ENCODE measurements at places on chromosomes 3 and 15. TPM values are rescaled to one million over a fixed set of nuclear protein-coding genes. Genes with fewer than 3 reads are reported as not detected.

- DNase-seq, result no peak
These were observed 51.5 kb upstream of the NANOGP8 start for GRCh38 chr15:35136321-35137189.

DNA sequence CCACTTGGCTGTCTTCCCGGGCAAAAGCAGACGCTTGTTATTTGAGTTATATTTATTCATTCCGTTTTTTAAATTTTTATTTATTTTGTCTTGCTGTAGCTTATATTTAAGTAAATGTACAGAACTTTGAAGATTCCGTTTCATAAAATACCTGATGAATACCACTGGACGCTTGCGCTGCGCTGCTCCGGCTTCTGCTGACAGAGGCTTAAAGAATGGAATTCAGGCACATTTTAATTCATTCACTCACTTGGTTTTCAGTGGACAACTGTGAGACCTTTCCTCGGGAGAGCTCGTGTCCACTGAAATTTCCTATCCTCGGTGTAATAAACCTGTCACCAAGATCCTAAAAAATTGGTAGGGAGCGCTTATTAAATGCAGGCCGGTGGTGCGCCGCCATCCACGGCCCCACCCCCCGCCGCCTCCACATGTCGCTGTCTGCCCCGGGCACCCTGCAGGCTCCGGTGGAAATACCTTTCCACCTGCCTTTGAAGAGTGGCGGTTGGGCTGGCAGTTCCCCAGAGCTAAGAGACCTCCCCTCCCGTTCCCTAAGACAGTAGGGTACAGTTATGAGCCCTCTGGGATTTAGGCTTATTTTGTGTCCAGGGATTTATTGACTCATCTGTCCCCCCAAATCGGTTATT, 62.5 kb upstream of the UBE2E1 start:
- no peak for DNase-seq

The LYZL4 gene
- not detected for total RNA-seq

- DNase-seq, result no peak
These were observed 15.1 kb downstream of the DUSP7 start for GRCh38 chr3:52041118-52041731.

DNA sequence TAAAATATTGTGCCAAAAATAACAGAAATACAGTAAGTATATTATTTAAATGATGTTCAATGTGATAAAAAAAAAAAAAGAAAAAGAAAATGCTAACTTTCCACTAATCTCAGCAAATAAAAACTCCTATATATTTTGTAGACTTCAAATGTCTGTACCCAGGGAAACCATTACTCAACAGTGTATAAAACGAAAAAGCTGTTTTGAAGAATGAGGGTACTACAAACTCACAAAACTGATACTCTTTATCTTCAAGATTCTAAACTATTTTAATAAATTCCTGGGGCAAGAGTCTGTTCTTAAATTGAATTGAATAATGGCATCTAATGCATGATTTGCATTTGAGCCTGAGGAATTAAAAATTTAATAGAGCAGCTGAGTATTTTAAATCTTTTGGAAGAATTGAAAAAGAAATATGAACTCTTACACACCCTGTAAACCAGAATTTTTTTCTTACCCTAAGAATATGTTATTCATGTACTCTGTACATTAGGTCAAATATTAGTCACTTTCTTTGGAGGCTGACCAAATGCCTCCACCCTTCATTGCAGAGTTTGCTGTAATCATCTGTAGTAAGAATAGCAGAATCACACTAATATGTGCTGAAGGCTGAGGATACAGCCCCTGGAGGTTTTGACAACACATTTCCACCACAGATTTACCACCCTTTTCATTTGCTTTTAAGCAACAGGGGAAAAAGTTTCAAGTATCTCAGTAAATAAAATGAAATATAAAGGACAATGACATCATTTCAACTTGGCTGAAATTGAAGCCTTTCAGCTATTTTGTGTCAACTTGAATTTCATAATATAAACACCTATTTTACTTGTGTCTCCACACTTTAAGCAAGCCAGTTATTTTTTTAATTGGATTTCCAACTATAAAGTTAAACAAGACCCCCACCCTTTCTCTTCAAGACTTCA, 79.7 kb downstream of the FBN1 start:
- DNase-seq, result no peak

The GOLGA8M gene
- 0.31 TPM for total RNA-seq

- no peak for DNase-seq
These were observed 313.4 kb upstream of the SATB1 start for GRCh38 chr3:18738393-18739098.

DNA sequence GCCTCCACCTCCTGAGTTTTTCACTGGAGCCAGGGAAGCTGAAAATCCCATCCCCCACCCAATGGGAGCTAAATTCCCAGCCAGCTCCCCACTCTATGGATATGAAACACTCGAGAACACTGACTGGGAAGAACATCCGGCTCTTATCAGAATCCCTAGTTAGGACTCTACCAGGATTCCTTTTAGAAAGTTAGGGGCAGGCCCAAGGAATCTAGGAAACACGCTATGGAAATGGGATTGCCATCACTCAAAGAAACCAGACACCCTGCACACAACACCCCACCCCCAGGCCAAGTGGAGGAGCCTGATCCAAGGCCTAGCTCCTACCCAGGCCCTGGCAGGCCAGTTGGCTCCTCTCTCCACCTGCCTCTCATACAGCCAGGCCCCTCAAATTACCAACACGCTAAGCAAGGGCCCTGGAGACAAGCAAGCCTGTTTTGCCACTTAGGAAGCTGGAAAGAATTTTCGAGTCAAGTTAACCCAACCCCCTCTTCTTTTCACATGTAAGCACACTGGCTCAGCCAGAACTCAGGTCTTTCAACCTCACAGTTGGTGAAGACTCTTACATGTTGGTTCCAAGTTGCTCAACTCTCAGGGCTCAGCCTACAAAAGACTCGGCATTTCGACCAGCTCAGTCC, 75.5 kb downstream of the RBPMS2 start:
- DNase-seq, result peak; percentile 65

The SLC7A14 gene
- total RNA-seq, result not detected

DNA sequence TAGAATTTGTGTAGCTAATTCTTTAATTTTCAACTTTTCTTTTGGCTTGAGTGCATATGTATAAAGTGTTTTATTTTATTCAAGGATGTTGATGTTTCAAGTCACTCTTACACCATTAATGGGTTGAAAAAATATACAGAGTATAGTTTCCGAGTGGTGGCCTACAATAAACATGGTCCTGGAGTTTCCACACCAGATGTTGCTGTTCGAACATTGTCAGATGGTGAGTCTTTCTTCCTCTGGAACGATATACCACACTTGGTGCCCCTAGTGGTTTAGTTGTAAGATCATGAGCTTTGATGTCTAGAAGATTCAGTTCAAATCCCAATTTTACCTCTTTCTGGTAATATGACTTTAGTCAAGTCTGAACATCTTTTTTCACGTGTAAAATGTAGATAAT, 119.3 kb downstream of the HCN4 start:
- no peak for DNase-seq

- no peak for DNase-seq
These were observed 197.8 kb downstream of the TNIK start for GRCh38 chr3:171262431-171262830.

DNA sequence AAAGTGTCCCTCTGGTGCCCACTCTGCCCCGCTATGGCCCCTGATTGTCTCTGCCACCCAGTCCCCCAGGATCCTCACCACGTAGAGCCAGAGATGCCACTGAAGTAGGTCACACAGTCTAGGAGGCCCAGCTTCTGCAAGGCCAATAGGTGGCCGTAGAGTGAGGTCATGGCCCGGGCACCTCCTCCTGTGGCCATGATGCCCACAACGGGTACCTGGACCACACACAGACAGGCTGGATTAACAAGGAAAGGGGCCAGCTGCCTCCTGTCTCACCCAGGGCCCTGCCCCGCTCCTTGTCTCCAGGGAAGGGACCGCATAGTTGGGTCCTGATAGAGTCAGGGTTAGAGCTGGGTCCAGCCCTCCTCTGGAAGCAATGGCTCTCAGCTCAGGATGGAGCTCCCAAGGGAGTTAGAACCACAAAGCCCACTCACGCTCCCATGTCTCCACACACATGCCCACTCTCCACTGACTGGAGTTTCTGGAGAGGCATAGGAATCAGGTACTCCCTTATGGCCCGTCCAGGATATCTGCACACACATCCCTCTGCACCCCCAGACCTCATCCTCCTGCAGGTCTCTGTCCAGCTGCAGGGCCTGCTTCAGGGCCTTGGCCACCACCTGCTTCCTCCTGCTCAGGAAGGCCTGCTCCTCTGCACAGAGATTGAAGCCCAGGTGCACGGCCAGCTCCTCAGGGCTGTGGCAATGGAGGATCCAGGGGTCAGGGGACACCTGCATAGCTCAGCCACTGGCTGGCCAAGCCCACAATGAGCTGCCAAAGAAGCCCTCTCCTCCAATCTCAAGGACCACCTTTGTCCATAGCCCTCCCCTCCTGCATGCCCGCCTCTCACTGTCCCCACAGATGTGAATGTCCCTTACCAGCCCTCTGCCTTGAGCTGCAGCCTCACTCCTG, 13.2 kb downstream of the PLA2G4D start:
- DNase-seq, result no peak

The FRMD5 gene
- total RNA-seq, result 52.3 TPM

- no peak for DNase-seq
These were observed 176.5 kb upstream of the PFN2 start for GRCh38 chr3:150146991-150147761.

GRCh38 chr3:70646635-70647034, 334.2 kb upstream of the MDFIC2 start:
- no peak for DNase-seq
